ENCODE measurements at places on chromosomes 4 and X. TPM values are rescaled to one million over a fixed set of nuclear protein-coding genes. Genes with fewer than 3 reads are reported as not detected.

Gene MAPK10
- 0.87 TPM for polyA plus RNA-seq

Gene CFAP99
- polyA plus RNA-seq = not detected

Gene CLTRN
- polyA plus RNA-seq = 1.4 TPM

Gene CABS1
- not detected for polyA plus RNA-seq

Gene KCNIP4
- not detected for polyA plus RNA-seq

Gene RNF150
- 11.9 TPM for polyA plus RNA-seq

Gene RAB9B
- 8.3 TPM for polyA plus RNA-seq

Gene STK32B
- polyA plus RNA-seq = 0.14 TPM

Gene TCEAL6
- not detected for polyA plus RNA-seq

Gene PRRG1
- 3.0 TPM for polyA plus RNA-seq

Gene ABLIM2
- 11.1 TPM for polyA plus RNA-seq

Gene USP17L29
- polyA plus RNA-seq = not detected

Gene GCNA
- polyA plus RNA-seq = 2.0 TPM

Gene GC
- not detected for polyA plus RNA-seq

Gene FOXO4
- 23.2 TPM for polyA plus RNA-seq

Gene TMEM47
- polyA plus RNA-seq = 25.9 TPM

Gene NOX1
- polyA plus RNA-seq = not detected

Gene HS3ST1
- 0.30 TPM for polyA plus RNA-seq

Gene MAP7D3
- polyA plus RNA-seq = 12.4 TPM

Gene F8A3
- 3.3 TPM for polyA plus RNA-seq

Gene TRO
- polyA plus RNA-seq = 1.3 TPM

Gene XAGE2
- not detected for polyA plus RNA-seq

Gene F8A2
- not detected for polyA plus RNA-seq

Gene PNMA3
- polyA plus RNA-seq = 3.2 TPM
